ENCODE measurements at places on chromosomes 11 and 22. TPM values are rescaled to one million over a fixed set of nuclear protein-coding genes. Genes with fewer than 3 reads are reported as not detected.

NCAM1 gene
- total RNA-seq = 1.4 TPM

YWHAH gene
- total RNA-seq = 248 TPM

FADS2 gene
- 416 TPM for total RNA-seq

GLYAT gene
- total RNA-seq = not detected

HBE1 gene
- total RNA-seq = not detected

GGT5 gene
- total RNA-seq = 0.29 TPM

P2RX3 gene
- total RNA-seq = not detected

CRACR2B gene
- 18.7 TPM for total RNA-seq

LRRN4CL gene
- total RNA-seq = 0.34 TPM
